HS-5 (cell line): ENCODE measurements at places on chromosomes 6 and 20.

- no peak for DNase-seq
Measured at GRCh38 chr20:6519556-6519955, 247.9 kb upstream of the BMP2 start.

- DNase-seq, result no peak
Measured at GRCh38 chr20:61951695-61952533, 113.8 kb downstream of the TAF4 start.

DNA sequence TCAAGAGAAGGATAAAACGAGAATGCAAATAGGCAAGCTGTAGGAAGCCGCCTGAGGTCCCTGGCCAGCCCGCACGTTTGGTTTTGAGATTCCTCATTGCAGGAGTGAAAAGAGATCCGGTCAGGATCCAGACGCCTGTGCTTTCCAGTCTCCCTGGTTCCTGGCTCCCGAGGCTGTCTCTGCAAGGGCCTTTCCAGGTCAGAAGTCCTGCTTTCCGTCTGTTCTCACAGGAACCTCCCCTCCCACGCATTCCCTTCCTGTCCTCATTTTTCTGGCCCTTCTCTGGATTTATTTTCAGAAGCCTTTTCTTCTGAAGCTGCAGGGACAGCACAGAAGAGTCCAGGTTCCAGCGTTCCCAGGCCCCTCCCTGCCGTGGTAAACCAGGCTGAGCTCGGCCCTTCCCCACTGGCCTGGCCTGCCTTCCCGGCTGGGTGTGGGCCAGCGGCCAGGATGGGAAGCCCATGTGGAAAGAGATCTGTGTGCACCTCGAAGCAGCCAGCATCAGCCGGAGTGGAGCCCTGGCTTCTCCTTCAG is 54.0 kb downstream of the TMEM242 start:
- no peak for DNase-seq

- DNase-seq, result no peak
Measured at GRCh38 chr20:61387204-61387953, 135.3 kb downstream of the CDH4 start.

- no peak for DNase-seq
Measured at GRCh38 chr6:138330763-138331162, 46.9 kb upstream of the SMIM28 start.

DNA sequence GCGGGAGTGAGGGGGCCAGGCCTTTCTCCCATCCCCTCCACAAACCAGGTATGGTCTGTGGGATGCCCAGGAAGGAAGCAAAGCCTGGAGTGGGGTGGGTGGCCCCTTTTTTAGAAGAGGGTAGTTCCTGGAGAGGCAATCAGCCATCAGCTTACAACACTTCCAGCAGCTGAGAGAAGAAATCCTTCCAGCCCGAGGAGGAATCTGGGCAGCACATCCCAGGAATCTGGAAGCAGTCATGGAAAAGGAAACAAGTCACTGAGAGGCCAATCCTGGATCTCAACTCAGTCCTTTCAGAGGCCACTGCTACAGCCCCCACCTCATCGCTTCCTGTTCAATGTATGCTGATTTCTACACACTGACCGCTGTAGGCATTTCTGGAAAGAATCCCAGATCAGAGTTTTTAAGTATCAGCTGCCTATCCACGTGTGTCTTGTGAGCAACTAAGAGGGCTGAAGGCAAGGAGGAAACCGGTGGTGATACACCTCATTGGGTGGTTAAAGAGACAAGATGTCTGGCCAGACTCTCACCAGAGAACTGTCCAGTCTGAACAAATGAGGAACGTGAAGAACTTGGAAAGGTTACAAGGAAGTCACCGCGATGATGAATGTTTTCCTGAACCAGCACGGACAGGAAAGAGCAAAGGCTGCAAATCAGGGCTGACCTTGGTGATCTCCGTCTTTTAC is 92.9 kb upstream of the SHLD1 start:
- peak; percentile 100 for DNase-seq

GRCh38 chr6:84816741-84817140 is 52.3 kb upstream of the TBX18 start:
- DNase-seq, result no peak

- DNase-seq, result no peak
Measured at GRCh38 chr6:11689847-11690246, 88.8 kb downstream of the ADTRP start.

GRCh38 chr6:13729891-13730290 is 18.3 kb upstream of the RANBP9 start:
- peak; percentile 73 for DNase-seq

DNA sequence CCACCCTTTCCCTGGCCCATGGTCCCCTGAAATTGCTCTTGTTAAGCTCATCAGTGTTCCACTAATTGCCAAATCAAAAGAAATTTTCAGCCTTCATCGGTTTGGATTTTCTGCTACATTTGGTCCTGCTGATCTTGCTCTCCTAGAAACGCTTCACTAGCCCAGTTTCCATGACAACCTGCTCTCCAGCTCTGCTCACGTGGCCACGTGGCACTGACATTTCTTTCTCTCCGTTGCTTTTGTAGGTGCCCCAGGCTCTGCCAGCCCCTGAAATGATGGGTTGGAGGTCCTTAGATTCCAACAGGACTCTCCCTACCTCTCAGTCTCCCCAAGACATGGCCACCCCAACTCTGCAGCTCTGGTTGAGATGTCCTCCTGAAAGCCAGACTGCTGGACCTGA is 45.8 kb upstream of the NNAT start:
- DNase-seq, result no peak

DNA sequence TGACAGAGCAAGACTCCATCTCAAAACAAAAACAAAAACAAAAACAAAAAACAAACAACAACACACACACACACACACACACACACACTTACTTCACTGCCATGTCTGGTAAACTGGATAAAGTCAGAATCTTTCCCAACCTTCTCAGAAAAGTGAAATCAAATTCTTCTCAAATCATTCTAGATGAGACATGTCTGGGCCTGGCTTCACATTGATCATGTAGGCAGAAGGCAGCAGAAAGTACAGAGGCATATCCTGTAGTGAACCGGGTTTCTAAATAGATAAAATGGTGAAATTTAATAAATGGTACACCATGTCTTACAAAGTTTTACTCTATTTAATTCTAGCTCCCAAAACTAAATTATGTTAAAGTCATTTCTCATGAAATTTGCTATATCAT is 14.9 kb upstream of the MRS2 start:
- no peak for DNase-seq

- DNase-seq, result no peak
Measured at GRCh38 chr20:34268851-34269636, 27.8 kb downstream of the ASIP start.

DNA sequence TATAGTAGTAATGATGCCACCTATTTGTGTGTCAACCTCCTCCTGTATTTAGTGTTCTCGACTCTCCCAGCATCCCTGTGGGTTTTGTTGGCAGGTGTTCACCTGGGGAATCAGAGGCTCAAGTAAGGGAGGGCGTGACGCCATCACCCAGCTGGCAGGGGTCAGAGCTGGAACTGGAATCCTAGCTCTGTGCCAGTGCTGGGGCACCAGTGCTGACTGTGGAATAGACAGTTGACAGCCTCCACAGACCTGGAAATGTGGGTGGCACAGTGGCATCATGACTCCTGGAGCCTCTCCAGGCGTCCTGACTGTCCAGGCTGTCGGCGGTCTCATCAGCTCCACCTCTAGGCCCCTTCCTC is 102.8 kb downstream of the SYCP2 start:
- DNase-seq, result no peak

GRCh38 chr6:127110712-127111111 is 7.8 kb upstream of the RSPO3 start:
- DNase-seq, result no peak

- DNase-seq, result no peak
Measured at GRCh38 chr6:14276667-14277404, 159.3 kb downstream of the CD83 start.

- DNase-seq, result no peak
Measured at GRCh38 chr6:141203902-141204575, 928.7 kb upstream of the GJE1 start.

- DNase-seq, result no peak
Measured at GRCh38 chr6:165776691-165777090, 113.7 kb upstream of the PDE10A start.

GRCh38 chr6:52498538-52499017 is 78.3 kb downstream of the TRAM2 start:
- no peak for DNase-seq

DNA sequence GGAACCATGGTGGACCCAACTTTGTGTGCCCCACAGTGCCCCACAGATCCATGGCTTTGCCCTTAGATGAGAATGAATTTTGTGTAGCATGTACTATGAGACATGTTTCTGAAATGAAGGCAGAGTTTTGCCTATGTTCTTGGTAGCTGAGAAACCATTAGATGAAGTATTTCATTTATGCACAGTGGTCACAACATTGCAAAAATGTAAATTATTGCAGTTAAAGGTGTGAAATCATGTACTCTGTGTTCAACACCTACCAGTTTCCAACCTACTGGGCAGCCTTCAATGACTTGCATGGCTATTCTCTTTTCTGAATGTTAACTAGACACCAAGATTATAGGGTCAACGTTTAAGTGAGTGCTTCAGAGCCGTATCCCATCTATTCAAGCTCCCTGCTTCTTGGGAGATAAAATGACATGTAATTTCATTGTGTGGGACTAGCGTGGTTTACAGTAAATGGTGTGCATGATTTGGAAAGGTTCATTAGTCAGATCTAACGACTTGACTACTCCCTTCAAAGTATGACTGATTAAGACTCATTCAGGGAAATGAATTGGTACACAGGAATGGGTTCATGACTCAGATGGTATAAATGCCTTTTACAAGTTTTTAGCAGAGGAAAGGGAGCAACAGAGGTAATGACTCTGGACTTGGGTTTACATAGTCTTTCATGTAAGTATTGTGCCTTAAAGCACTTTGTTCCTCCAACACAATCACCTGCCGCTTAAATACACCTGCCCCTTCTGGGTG is 106.1 kb upstream of the AKIRIN2 start:
- peak; percentile 88 for DNase-seq

DNA sequence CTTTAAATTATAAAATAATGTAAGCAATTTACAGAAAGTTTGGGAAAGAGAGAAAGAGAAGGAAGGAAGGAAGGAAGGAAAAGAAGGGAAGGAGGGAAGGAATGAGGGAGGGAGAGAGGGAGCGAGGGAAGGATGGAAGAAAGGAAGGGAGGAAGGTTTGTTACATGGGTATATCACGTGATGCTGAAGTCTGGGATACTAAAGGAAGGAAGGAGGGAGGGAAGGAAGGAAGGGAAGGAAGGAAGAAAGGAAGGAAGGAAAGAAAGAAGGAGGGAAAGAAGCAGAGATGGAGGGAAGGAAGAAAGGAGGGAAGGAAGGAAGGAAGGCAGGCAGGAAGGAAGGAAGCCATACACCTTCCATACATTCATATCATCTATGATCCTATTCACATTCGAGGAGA is 48.9 kb upstream of the GCM1 start:
- DNase-seq, result no peak

DNA sequence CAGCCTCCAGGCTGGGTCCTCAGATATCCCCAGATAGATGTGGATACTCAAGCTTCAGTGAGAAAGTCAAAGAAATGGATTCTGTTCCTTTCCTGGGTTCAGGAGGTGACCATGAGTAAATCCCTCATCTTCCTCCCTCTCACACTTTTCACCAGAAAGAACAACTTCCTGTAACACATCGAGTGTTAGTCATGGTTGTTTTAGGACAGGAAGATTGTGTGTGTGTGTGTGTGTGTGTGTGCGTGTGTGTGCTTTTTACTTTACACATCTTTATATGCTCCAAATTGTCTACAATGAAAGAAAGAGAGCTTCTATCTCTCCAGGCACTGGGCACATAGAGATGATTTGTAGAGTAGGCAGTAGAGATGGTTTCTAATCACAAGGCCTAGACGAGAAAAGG is 139.9 kb downstream of the TBXT start:
- no peak for DNase-seq

GRCh38 chr6:146111881-146112450 is 83.1 kb downstream of the GRM1 start:
- DNase-seq, result no peak

DNA sequence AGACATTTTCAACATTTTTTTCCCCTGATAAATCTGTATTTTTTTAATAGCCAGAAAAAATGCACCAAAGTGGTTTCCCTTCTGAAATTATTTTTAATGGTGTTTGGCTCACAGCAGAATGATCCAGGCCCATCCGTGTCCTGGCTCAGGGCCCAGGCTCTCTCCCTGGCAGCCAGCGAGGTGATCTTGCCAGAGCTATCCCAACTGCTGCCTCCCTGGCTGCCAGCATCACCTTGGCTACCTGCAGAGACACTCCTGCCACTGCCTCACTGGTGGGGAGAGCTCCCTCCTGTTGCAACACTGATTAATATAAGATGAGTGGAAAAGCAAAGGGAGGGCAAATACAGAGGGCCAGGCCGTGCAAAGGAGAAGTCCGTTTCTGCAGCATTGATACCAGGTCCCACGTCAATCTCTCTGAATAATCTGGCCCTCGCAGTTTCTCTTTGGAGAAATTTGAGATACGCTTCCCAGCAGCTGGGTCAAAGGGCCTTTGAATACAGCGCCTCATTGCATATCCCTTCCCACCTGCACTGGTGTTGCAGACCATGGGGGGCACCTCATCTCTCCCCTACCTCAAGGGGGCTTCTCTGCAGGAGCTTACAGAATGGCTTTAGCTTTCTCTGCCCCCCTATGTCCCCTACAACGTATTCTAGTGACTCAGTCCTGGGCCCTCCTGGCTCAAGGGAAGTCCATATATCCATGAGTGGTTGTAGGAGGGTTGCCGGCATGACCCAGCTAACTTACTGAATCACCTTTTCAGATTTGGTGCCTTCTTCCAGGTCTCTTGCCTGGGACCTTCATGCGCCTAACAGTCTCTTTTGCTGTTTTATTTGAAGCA is 12.8 kb upstream of the DSTN start:
- no peak for DNase-seq

GRCh38 chr6:134340179-134340975 is 22.5 kb upstream of the SGK1 start:
- no peak for DNase-seq

- no peak for DNase-seq
Measured at GRCh38 chr20:41696428-41696827, 78.3 kb upstream of the CHD6 start.

- no peak for DNase-seq
Measured at GRCh38 chr20:23050847-23051627, 1.6 kb upstream of the THBD start.

DNA sequence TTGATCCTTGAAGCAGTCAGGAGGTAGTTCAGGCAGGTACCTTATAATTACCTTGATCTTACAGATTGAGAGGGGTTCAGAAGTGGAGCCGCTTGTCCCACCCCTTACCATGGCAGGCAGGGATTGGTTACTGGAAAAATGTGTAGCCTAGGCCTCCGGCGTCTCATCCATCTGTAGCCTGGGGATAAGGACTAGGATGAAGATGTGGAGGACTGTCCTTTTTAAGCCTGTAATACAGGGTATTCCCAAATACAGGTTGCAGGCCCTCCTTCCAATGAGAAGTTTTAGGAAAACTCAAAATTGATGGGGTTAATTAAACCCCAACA is 2.8 kb downstream of the HMGA1 start:
- no peak for DNase-seq

- no peak for DNase-seq
Measured at GRCh38 chr20:64068386-64069208, 5.6 kb downstream of the TCEA2 start.

GRCh38 chr20:10721137-10721896 is 47.5 kb upstream of the JAG1 start:
- no peak for DNase-seq

- no peak for DNase-seq
Measured at GRCh38 chr20:1298166-1298565, 30.8 kb downstream of the SDCBP2 start.

GRCh38 chr6:44400572-44400971 is 13.1 kb downstream of the CDC5L start:
- DNase-seq, result no peak
